ENCODE measurements at places on chromosomes 2 and 18.
A peak's percentile ranks its signal among the peaks of the same experiment; 100 is the strongest.

DNA sequence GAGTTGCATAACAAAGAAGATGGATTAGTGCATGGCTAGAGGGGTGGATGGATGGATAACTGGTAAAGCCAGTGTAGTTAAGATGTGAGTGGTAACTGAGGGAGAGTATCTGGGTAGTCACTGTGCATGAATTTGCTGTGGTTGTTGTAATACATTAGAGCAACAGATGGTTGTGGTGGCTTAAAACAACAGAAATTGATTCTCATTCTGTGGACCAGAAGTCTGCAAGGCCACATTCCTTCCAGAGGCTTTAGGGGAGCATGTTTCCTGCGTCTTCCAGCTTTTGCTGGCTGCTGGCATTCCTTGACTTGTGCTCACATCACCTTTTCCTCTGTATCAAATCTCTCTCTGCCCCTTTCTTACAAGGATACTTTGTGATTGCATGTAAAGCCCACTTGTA, 155.4 kb downstream of the ASB1 start:
- peak; percentile 63 for DNase-seq

DNA sequence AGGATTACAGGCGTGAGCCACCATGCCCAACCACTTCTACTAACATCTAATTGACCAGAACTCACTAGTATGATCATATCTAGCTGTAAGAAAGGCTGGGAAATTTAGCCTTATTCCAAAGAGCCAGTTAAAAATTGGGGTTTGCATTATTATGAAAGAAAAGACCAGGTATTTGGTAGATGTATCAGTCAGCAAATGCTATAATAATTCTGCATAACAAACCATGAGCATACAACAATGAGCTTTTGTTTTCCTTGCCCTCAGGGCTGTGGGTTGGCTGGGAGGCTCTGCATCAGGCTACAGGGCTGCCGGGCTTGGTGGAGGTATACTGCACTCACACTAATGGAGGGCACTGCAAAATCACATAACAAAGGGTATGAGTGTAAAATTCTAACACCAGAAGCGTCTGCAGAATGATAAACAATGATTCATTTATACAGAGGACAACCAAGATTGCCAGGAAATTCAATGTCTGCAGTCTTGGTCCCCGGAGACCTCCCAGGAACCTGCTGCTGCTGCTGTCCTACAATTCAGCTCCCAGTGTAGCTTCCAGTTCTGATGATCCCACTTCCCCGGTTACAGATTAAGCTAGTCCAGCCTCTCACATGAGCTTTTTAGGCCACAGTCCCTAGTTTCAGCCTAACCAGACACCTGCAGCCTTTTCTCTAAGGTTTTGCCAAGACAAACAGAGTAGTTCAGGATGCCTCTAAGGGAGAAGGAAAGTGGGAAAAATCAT, 32.2 kb upstream of the ST3GAL5 start:
- no peak for DNase-seq

DNA sequence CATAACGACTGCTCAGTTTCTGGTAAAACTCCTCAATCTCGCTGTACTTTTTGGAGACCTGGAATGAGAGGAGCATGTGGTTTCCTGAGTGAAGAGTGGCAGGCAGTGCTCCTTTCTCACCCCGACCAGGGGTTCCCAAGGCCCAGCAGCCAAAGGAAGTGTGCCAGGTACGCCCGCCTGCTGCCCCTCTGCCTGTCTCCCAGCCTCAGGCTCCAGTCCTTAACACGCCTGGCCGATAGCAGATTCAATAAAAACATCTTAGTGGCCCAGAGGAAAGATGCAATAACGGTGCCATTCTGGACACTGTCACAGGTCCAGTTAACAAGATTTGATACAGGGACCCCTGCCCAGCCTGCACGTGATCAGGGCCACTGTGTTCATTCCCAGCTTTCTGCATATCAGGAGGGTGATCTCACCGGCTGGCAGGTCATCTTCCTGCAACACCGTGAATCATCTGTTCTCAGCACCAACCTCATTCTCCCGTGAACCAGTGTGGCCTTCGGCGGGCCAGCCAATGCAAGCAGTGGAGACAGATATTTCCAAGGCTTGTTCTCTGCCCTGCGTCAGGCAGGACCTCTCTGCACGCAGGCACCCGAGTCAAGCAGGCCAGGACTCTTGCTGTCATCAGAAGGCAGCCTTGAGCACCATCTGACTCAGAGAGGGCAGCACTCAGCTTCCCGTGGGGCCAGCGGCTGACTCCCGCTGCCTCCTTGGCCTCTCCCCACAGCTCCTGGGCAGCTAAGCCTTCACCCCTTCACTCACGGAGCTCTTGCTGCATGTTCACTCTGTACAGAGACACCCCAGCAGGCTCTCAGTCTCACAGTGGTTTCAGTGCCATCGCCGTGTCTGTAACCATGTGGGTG, 9.5 kb downstream of the HS1BP3 start:
- no peak for DNase-seq

DNA sequence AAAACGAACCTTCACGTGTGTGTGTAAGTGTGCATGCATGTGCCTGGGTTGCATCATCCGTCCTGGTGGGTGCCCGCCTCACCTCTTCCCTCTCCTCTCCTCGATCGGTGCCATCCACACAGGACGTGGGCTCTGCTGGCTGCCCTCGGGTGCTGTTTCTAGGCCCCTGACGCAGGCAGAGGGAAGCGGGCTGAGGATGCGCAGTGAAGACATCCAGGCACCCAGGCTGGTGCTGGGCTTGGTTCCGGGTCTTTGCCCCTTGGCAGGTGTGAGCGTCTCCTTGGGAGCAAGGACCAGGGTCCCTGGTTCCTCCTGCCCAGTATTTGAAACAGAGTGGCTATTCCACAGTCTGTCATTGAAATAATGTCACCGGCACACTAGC, 6.2 kb upstream of the ADCY3 start:
- no peak for DNase-seq

DNA sequence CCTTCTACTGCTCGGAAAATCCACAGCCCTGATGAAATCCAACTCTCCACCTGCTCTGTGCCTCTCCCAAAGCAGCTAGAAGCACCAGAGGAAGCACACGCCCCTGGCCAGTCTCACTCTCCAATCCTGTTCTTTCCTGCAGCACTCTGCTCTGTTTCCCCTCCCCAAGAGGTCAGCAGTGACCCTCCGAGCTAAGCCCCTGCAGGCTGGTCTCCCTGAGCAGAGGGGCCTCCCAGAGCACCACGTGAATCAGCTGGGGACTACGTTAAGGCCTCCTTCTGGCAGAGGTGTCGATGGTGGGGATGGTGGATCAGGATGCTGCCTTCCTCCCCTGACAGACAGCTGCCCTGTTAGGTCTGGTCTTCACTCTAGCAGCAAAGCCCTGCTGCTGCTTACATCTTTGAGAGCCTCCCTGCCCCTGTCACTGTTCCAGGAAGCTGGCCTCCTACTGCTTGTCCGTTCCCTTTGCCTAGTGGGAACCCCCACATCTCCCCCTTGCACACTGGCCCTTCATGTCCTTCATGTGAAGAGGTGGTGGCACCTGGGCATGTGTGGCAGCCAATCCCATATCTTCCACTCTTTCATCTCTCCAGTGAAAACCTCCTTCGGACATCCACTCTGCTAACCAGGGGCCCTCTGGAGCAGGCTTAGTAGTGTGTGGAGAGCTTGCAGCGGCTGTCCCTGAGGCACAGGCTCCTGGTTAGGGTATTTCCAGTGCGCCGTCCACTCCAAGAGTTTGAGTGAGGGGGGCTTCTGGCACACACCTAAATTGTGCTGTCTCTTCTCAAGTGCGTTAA, 307.5 kb upstream of the HS6ST1 start:
- DNase-seq, result no peak

- DNase-seq, result no peak
These were observed 966 bp upstream of the RBM43 start for GRCh38 chr2:151262629-151263028.

GRCh38 chr2:143852759-143853158, 667.2 kb downstream of the ZEB2 start:
- DNase-seq, result no peak

GRCh38 chr2:212489719-212490346, 48.8 kb downstream of the ERBB4 start:
- DNase-seq, result no peak

DNA sequence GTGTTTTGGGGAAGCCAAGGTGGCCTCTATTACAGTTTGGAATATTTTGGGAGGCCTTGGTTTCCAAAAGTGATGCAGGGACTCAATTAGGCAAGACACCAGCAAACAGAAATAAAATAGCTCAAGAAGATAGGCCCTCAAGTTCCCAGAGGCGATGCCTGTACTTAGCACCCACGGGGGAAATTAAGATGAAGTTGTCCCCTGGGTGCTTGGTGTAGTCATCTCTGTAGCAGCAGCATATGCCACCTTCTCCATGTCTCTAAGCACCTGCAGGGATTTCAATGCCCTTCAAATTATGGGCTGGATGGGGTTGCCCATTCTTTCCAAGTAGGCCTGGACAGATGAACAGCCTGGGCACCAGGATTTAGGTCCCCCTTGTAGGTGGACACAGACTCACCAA, 185.0 kb downstream of the CTIF start:
- no peak for DNase-seq

GRCh38 chr2:111145103-111145760, 24.5 kb downstream of the BCL2L11 start:
- no peak for DNase-seq

DNA sequence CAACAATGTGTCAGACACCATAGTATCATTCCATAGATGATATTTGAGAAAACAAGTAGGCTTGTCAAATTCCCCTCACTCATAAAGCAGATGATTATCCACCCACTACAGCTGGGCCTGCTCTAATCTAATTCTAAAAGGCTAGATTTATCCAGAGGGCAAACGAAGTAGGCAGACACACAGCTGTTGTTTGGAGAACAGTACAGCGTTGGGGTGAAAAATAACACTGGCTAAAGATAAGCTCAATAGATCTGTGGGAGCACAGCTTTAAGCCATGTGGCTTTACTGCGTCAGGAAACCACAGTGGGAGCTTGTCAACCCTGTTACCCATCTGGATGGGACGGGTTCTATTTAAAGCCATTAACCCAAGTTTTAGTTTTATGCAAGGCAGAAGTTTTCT, 48.9 kb upstream of the COBLL1 start:
- DNase-seq, result no peak

GRCh38 chr2:199364153-199364552, 93.6 kb downstream of the SATB2 start:
- DNase-seq, result no peak

DNA sequence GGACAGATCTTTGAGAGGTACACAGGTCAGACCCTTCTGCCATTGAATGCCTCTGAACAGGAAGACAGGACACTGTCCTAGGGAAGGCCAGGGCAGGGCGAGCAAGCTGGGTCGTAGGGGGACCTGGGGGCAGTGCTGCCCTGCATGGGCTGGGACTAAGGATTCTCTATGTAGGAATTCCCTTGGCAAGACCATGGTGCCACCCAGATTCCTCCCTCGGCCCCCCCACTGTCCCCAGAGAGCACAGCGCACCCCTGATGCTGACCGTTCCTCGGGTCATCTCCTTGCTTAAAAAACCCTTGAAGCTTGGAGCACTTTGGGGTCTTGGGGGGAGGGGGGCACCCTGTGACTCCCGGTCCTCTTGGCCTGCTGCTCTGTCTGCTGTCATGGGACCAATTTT, 195.1 kb downstream of the SEPTIN10 start:
- DNase-seq, result no peak

- no peak for DNase-seq
These were observed 14.2 kb upstream of the RAB27B start for GRCh38 chr18:54813977-54814565.

Measured in AG09309 (cell line).